Heart right ventricle (tissue), 16 donors: ENCODE measurements at places on chromosomes 7 and 10. TPM values are rescaled to one million over a fixed set of nuclear protein-coding genes. Genes with fewer than 3 reads are reported as not detected.

Gene PRKCQ
- 0.17 TPM for total RNA-seq

Gene BICC1
- total RNA-seq: 5.1 TPM

DNA sequence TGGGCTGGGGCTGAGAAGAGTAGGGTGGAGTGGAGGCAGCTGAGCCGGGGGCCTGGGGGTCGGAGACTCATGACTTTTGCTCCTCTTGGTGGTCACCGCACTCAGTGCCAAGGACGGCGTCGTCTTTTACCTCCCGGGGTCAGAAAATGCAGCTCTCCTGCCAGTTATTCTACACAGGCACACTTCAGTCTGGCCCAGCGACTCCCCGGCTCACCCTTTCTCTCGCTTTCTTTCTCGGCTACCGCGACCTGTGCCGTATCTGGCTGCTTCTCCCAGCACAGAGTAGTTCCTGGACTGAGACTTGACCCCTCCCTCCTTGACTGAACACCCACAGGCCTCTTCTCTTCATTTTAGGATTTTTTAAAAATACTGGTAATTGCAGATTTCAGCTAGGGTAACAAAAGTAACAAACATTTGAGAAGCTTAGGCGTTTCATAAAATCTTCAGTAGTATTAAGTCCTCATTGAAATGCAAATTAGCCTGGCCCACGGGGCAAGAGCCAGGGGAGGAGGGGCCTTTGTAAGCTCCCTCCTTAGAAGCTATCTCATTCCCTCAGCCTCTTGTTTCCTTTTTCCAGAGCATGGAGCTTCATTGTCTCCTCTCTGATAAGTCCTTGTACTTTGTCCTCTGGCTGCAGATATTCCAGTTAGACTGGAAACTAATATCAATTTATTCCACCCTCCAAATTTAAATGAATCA is 1.1 kb upstream of the PRLHR start:
- no peaks in the 10 kb centered on the region for H3K4me1 ChIP-seq
- DNase-seq: no peak
- H3K36me3 ChIP-seq: no peaks in the 10 kb centered on the region

DNA sequence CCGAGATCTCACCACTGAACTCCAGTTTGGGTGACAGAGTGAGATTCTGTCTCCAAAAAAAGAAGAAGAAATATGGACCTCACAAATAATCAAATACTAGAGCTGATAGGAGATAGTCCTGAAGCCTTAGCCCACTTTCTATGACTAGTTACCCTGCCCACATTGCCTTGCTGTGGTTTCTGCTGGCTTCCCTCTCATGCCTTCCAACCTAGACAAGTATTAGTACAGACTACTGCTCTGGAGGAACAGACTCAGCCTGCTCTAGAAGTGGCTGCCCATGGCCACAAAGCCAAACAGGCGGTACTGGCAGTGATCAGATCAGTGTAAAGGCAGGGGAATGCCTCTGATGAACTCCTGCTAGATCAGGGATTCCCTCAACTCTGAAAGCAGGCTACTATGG is 89.7 kb upstream of the PRKAR2B start:
- no peak overlapping the region for H3K27ac ChIP-seq
- DNase-seq: no peak
- no peaks in the 10 kb centered on the region for H3K4me1 ChIP-seq

- no peak overlapping the region for H3K4me3 ChIP-seq
- peaks cover 12% of the 10 kb centered on the region for H3K4me1 ChIP-seq
- no peak for DNase-seq
- no peaks in the 10 kb centered on the region for H3K27me3 ChIP-seq
- no peaks in the 10 kb centered on the region for H3K36me3 ChIP-seq
- no peak overlapping the region for H3K27ac ChIP-seq
These were observed 130.1 kb downstream of the CAMK1D start for GRCh38 chr10:12479437-12479844.

DNA sequence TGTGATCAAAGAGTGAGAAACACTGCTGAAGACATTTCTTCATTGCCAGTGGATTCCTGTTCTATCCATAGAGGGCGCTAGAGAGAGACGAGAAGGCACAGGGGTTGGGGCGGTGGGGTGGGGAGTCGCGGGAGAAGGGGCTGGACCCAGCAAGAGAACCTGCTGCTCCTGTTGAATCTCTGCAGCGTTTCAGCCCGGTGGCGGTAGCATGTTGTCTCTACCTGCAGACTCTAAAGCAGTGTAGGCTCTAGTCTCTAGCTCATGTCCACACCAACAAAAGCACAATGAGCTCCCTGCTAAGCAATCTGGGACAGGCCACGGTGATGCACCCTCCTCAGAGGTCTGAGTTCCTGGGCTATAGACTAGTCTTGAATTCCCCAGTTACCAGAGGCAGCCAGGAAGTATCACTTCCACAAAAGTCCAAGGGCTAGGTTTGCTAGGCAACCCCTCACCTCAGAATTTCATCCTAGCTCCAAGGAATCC is 167.7 kb downstream of the DGKB start:
- H3K27me3 ChIP-seq: no peaks in the 10 kb centered on the region
- H3K27ac ChIP-seq: no peak overlapping the region
- DNase-seq: no peak
- no peaks in the 10 kb centered on the region for H3K36me3 ChIP-seq
- no peaks in the 10 kb centered on the region for H3K4me1 ChIP-seq

GRCh38 chr10:14153570-14154055 is 177.1 kb downstream of the FRMD4A start:
- peak; percentile 16 for DNase-seq
- H3K4me3 ChIP-seq: peak overlapping the region; percentile 32
- no peaks in the 10 kb centered on the region for H3K27me3 ChIP-seq
- no peak overlapping the region for H3K27ac ChIP-seq
- no peaks in the 10 kb centered on the region for H3K36me3 ChIP-seq

Gene WEE2
- total RNA-seq: not detected

Gene NEBL
- total RNA-seq: 786 TPM

GRCh38 chr7:47455872-47456185 is 126.1 kb downstream of the TNS3 start:
- H3K4me3 ChIP-seq: no peak overlapping the region
- no peaks in the 10 kb centered on the region for H3K27me3 ChIP-seq
- no peaks in the 10 kb centered on the region for H3K36me3 ChIP-seq
- H3K4me1 ChIP-seq: peaks cover 64% of the 10 kb centered on the region
- H3K27ac ChIP-seq: no peak overlapping the region
- DNase-seq: no peak

DNA sequence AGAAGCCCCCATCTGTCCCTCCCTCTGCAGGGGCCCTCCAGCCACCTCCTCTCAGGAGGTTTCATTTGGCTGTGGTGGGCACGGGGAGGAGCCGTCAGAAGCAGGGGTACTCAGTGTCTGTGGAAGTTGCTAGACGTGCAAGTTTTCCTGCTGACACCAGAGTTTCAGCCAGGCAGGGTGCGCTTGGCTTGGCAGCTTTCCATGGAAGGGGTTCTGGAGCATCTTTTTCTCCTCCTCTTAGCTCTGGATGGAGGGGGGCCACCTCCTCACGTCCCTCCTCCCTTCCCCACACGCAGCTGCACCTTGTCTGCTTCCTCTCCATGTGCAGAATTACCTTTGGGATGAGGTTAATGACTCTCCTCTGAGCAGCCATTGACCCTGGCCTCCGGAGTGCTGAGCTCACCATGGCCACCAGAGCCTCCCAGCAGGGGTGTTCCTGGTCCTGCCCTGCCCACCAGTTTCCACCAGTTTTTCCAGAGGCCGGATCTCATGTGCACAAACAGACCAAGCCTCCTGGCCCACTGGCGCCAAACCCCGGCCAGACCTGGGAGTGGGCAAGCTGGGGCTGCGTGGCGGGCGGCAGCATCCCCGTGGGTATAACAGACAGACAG is 579.8 kb upstream of the FOXK1 start:
- H3K36me3 ChIP-seq: no peaks in the 10 kb centered on the region
- no peaks in the 10 kb centered on the region for H3K4me1 ChIP-seq
- no peak overlapping the region for H3K4me3 ChIP-seq
- H3K27ac ChIP-seq: no peak overlapping the region
- no peaks in the 10 kb centered on the region for H3K27me3 ChIP-seq

DNA sequence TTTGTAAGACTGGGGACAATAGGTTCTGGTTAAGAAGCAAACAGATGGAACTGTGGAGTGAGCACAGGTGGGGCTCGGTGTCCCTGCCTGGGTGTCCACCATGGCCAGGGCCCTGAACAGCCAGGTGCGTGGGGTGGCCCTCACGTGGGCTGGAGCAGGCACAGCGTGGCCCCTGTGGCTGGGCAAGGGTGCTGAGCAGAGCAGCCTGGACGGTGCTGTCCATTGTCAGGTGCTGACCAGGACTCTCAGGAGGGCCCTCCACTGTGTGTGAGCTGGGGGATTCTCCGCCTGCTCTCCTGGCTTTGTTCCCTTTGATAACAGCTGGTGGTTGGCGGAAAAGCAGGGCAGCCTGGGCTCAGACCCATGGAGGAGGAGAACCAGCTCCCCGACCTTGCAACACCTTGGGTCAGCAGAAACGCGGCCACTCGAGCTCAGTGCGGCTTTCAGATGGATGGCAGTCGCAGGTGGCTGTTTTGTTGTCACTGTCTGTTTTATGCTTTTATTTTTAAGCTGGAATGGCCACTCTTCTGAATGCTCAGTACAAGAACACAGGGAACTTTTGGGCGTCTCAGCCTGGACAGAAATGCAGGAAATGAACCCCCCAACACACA is 273.9 kb upstream of the ADARB2 start:
- no peak overlapping the region for H3K4me3 ChIP-seq
- H3K27me3 ChIP-seq: no peaks in the 10 kb centered on the region
- no peaks in the 10 kb centered on the region for H3K4me1 ChIP-seq

DNA sequence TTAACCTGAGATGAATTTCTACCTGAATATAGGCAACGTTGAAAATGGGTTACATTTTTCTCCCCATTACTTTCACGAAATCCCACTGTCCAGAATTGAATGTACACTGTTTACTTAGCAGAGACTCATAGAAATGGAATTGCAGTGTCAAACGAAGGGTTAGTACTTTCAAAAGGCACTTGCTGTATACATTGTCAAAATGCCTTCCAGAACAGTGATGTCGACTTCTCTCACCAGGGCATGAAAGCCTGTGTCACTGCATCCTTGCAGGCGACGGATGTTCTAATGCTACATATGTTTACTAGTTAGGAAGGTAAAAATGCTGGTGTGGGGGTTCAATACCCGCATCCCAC is 41.2 kb downstream of the TACC2 start:
- H3K4me3 ChIP-seq: no peak overlapping the region
- H3K4me1 ChIP-seq: no peaks in the 10 kb centered on the region
- no peaks in the 10 kb centered on the region for H3K27me3 ChIP-seq
- H3K27ac ChIP-seq: peak overlapping the region; percentile 85
- DNase-seq: no peak

Gene PON3
- total RNA-seq: 0.81 TPM

Gene PTPRN2
- 0.98 TPM for total RNA-seq

Gene GRID2IP
- total RNA-seq: not detected

GRCh38 chr7:107442678-107443077 is 27.2 kb upstream of the GPR22 start:
- H3K4me3 ChIP-seq: no peak overlapping the region
- peaks cover 9% of the 10 kb centered on the region for H3K4me1 ChIP-seq
- no peak for DNase-seq
- H3K36me3 ChIP-seq: no peaks in the 10 kb centered on the region
- no peaks in the 10 kb centered on the region for H3K27me3 ChIP-seq
- no peak overlapping the region for H3K27ac ChIP-seq

- no peak overlapping the region for H3K4me3 ChIP-seq
- peak; percentile 11 for DNase-seq
- H3K36me3 ChIP-seq: no peaks in the 10 kb centered on the region
- peak overlapping the region; percentile 72 for H3K27ac ChIP-seq
- no peaks in the 10 kb centered on the region for H3K27me3 ChIP-seq
These were observed 61.0 kb upstream of the TMEM248 start for GRCh38 chr7:66859794-66860645.
